Fibroblast of skin of right biceps (primary cell): ENCODE measurements at places on chromosomes 2 and 18.
A peak's percentile ranks its signal among the peaks of the same experiment; 100 is the strongest.

DNA sequence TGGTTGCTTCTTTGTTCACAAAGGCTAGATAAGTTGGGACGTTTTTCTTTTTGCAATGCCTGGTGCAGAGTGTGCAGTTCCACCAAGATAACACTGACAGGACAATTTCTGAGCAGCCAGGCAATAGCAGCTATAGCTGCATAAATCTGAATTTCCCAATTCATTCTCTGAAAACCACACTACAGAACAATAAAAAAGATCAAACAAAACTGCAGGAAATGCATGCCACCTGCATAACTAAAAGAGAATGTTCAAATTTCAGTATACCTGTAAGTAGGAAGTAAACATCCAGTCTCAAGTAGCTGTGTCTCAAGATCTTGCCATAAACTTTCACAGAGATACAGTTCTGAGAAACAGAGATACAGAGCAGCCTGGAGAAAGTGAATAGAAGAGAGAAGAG, 5.3 kb upstream of the KCTD18 start:
- DNase-seq: no peak

DNA sequence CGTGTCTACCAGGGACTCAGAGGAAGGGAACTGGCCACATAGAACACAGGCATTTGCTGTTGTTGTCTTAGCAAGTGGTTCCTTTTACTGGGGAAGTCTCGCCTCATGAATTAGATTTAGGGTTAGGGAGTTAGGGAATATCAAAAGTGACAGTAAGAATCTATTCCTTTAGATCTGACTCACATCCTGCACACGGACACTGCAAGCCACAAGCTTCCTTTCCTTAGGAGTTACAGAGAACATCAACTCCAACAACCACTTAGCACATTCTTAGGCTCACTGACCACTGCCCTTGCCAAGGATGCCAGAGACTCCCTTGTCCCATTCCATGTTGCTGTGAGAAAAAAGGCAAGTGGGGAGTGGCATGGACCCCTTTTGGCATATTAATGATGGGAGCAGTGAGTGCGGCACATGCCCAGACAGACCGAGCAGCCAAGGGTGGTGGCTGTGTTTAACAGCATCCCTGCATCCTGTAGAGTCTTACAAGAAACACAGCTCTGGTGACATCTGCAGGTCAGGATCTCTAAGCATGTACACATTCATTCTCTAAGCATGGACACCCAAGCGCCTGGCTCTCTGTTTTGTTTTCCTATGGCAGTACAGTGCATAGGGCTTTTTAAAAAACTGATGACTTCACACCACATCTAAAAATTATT, 745.6 kb upstream of the RAB6C start:
- DNase-seq: peak; percentile 41

DNA sequence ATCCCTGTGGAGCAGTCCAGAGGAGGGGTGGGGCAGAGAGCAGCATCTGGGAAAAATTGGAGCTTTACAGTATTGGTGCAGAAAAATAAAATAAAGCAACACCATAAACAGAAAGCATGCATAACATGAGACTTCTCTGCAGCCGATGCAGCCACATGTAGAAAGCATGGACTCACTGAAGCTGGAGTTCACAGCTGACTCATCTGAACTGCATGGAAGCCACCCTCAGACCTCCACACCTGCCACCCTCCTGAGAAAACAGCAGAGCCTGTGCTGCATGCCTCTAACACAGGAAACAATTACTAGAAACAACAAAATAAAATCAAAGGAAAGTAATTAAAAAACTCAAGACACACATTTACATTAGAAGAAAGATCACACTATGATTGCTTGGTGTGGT, 169.4 kb upstream of the ALKAL2 start:
- no peak for DNase-seq

DNA sequence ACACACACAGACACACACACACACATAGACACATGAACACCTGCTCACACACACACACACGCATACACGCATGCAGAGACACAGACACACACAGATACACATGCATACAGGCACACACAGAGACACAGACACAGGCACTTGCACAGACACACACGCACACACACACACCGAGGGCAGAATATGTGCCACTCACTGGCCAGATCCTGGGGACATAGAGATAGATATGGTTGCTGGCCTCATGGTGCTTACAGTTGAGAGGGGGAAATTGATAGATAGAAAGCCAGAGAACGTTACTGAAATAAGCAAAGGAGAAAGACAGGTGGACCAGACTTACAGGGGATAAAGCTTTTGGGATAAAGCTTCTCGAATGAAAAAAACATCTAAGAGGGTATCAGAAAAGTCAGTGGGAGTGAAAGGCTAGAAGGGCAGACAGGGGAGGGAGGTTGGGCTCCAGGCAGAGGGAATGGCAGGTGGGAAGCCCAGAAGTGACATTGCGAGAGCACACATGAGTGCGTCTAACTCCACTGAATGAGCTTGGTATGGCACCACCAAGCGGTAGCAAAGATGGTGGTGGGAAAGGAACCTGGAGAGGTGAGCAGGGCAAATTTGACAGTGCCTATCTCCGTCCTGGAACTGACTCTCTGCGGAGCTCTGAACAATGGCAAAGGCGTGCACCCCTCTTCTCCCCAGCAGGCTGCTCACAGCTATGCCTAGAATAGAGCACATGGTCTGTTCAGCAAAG, 390.1 kb upstream of the TRIB2 start:
- no peak for DNase-seq
